CD8-positive, alpha-beta memory T cell (primary cell): ENCODE measurements at places on chromosomes 6 and 20.

DNA sequence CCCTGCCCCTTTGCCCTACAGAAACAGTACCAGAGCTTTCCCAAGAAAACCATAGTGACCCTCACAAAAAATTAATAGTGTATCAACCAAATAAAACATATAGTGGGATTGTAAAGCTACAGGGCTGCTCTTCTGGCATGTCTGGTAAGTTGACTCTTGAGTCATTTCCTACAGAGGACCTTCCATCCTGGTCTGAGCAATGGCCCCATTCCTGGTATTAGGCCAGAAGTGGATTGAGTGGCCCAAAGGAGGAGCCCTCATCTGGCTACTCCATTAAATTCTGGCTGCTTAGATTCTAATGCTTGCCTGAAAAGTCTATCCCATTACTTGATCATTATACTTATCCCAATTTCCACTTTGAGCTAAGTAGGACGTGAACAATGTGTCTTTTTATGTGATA lies 150.9 kb upstream of the HMGN3 start:
- no peak for DNase-seq

DNA sequence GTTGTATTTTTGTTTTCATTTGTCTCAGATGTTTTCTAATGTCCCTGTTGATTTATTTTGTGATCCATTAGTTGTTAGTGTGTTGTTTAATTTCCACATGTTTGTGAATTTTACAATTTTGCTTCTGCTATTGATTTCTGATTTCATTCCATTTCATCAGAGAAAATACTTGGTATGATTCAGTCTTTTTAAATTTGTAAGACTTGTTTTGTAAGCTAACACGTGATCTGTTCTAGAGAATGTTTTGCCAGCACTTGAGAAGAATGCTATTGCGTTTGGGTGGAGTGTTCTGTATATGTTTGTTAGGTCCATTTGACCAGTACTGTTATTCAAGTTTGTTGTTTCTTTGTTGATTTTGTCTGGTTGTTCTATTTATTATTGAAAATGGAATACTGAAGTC lies 53.9 kb downstream of the KIZ start:
- no peak for DNase-seq

- no peak for DNase-seq
Observed at GRCh38 chr20:33563788-33564187, 73.9 kb downstream of the CBFA2T2 start.

- DNase-seq: no peak
Observed at GRCh38 chr6:142297996-142298753, 3.6 kb upstream of the ADGRG6 start.

GRCh38 chr6:144847916-144848315 lies 562.8 kb downstream of the UTRN start:
- no peak for DNase-seq

- DNase-seq: peak; percentile 45
Observed at GRCh38 chr20:3797592-3798372, 1.7 kb downstream of the CDC25B start.

- DNase-seq: no peak
Observed at GRCh38 chr20:53903652-53903987, 166.8 kb downstream of the BCAS1 start.

DNA sequence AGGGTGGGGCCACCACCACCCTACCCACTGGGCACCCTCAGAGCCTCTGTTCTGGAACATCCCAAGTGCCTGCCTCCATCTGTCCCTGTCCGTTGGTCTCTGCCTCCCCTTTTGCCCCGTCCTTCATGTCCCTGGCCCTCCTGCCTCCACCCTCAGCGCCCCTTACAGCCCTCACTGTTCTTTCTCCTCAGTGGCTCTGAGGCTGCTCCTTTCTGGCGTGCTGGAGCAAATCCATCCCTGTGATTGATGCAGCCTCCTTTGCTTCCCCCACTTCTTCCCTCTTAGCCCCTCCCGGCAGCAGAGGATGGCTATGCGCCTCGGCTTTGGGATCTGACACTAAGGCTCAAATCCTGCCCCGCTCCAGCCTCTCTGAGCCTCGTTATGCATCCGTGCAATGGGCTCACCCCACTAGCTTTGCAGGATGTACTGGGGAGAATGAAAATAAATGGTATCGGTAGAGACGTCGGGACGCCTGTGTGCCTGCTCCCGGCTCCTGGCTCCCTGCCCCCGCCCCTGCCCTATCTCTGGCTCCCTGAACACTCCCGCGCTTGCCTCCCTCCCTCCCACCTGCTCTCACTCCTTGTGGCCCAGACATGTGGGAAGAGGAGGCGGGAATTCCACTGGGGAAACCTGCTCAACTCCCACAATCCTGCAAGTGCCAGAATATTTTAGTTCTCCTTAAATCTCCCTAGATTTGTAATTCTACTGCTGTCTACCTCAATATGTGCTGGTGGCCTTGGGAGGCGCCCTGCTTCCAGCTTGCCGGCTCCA lies 13.1 kb downstream of the VSTM2L start:
- DNase-seq: no peak

DNA sequence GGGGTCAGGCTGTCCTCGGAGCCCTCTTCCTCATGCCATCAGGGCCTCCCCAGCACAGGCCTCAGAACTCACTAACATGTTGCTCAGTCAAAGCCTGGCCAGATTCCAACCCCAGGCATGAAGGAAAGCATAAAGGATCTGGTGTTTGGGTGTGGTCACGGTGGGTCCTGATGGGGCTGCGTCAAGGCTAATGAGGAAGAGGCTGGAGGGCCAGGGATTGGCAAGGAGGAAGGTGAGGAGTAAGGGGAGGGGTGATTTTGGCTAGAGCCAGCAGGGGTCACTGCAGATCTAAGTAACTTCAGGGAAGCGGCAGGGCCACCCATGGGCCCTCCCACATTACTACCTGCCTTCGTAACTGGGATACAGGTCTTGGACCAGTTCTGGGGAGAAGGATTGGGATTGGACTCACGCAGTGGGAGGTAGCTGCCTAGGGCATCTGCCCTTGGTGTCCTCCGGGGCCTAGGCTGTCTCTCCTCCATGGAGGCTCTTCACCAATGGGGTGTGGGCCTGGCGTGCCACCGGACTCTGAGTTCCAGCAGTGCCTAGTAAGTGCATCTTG lies 36.2 kb upstream of the MRPS18A start:
- DNase-seq: peak; percentile 61

DNA sequence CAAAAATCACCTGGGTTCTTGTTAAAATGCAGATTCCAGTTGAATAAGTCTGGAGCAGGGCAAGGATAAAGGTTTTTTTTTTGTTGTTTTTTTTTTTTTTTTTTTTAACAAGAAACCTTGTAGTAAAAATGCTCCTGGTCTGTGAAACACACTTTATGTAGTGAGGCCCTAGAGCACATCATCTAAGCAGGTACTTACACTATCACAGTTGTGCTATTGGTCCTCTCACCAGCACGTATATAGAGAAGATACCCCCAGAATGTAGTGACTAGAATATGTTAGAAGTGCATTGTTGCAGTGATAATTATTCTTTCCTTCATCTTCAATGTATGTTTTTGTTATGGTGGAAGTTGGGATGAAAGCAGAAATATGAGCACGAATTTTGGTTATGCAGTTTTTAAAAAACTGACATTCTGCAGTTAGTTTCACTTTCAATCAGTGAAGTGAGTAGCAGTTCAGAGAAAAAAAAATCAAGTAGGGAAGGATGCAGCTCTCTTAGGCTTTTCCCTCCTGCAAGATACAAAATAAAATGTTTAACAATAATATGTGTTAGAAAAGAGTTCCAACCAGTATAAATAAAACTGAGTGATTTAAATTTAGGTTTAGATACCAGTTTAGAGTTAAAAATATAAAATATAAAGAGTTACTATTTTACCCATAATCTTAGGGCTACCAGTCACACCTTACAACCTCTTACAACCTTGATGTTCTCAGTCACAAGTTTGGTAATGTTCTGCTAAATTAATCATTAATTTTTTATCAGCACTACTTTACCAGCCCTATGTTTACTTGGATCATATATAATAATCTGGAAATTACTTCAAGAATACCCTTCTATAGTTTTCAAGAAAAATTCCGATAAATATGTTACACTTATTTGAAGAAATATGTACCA lies 9.2 kb upstream of the DEFB113 start:
- no peak for DNase-seq

- no peak for DNase-seq
Observed at GRCh38 chr20:54004445-54004844, 65.9 kb downstream of the BCAS1 start.
